ENCODE measurements at places on chromosomes 6 and 20.

- DNase-seq, result no peak
Observed at GRCh38 chr6:100427452-100427851, 37.3 kb downstream of the SIM1 start.

DNA sequence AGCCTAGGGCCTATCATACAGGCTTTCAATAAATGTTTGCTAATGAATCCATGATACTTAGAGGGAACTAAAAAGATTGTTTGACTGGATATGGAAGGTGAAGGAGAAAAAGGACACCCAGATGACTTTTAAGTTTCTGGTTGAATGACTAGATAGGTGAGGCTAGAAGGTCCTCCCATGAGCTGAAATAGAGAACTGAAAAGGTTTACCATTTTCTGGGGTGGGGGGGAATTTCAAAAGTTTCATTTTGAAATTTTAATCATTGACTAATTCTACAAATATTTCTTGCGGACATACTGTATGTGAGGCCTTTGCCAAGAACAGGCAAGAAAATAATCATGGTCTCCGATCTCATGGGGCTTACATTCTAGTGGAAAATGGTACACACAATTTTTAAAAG is 17.9 kb upstream of the ZBTB2 start:
- DNase-seq, result no peak

- no peak for DNase-seq
Observed at GRCh38 chr20:4060856-4061695, 45.7 kb upstream of the RNF24 start.

DNA sequence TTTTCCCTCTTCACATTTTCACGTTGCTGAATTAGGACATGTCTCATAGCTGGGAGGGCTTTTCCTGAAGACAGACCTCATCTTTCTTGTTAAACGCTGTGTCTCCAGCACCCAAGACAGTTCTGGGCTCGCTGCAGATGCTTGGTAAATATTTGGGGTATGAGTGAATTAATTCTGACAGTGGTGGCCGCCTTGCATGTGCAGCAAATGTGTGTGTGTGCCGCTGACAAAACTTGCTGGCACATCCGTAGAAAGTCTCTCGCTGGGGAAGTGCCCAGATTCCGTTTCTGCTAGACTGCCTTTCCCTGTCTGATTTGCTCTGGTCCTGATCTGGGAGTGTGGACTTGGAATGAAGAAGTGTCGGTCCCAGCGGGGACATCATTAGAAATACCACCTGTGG is 48.2 kb upstream of the ZNFX1 start:
- no peak for DNase-seq

DNA sequence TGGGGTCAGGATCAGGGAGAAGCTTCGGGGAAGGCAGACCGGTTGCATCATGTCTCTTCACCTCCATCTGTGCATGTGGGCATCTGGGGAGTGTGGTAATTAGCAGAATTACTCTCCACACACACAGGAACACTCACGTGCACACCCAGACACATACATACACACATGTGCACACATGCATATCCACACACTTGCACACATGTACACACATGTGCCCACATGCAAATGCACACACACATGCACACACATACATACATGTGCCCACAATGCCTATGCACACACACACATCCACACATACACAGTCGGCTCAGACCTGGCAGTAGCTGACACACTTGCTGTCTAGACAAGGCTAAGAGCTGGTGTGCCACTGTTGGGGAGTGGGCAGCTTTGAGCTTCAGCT is 212.3 kb upstream of the PMEPA1 start:
- no peak for DNase-seq

All from cortex of kidney (tissue), 1 donor.